ENCODE measurements at places on chromosomes 6 and 20.

DNA sequence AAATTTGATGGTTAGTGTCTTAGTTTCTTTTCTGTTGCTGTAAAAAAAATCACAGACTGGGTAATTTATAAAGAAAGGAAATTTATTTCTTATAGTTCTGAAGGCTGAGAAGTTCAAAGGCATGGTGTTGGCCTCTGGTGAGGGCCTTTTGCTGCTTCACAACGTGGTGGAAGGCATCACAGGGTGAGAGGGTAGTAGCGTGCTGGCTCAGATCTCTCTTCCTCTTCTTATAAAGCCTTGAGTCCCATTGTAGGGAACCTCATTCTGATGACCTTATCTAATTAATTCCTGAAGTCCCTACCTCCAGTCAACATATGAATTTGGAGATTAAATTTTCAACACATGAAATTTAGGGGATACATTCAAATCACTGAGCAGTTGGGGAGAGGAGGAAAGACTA, 62.0 kb downstream of the ARID1B start:
- DNase-seq, result no peak

GRCh38 chr6:161057103-161058091, 65.8 kb downstream of the MAP3K4 start:
- DNase-seq, result no peak

DNA sequence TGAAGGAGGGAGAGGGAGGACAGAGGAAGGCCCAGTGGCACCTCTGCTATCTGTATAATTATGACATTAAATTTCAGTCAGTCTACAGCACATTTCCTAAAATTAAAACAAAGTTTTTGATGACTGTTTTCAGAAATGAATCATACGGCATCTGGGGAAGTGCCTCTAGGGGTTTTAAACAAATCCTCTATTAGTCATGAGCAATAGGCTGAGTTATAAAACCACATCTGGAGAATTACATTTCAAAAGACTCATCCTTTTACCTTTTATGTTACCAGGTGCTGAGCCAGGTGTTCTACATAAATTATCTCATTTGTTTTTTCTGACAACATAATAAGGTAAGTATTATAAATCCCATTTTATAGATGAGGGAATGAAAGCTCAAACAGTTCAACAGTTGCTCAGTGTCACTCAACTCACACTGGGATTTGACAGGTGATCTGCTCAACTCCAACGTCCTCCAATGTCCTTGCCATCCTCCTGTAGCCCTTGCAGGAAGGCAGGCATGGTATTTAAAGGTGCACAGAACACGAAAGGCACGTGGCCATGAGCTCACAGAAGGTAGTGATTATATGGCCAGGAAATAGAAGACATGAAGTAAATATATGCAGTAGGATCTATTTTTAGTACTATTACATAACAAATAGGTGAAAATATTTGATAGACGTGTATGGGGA, 184.2 kb upstream of the MAN1A1 start:
- peak; percentile 31 for DNase-seq

GRCh38 chr6:15615802-15616201, 47.0 kb downstream of the DTNBP1 start:
- peak; percentile 58 for DNase-seq

DNA sequence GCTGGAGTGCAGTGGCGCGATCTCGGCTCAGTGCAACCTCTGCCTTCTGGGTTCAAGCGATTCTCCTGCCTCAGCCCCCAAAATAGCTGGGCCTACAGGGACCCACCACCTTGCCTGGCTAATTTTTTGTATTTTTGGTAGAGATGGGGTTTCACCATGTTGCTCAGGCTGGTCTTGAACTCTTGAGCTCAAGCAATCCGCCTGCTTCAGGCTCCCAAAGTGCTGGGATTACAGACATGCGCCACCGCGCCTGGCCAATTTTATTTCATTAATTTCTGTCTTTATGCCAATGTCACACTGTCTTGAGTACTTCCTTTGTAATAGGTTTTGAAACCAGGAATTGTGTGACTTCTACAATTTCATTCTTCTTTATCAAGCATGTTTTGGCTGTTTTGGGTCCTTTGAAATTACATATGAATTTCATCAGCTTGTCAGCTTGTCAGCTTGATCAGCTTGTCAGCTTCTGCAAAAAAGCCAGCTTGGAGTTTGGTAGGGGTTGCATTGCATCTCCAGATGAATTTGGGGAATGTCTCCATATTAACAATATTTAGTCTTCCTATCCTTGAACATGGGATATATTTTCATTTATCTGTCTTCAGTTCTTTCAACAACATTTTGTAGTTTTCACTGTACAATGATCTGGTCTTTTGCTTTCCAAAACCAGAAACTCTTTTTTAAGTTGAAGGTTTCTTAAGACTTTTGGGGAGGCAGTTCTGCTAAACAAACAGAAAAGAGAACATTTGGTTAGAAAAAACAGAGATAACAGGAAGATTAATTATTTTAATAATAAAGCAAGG, 20.8 kb downstream of the ZFAND3 start:
- DNase-seq, result no peak

- no peak for DNase-seq
Measured at GRCh38 chr6:72389698-72390097, 232.2 kb upstream of the KCNQ5 start.

GRCh38 chr6:106477790-106478189, 117.3 kb downstream of the CRYBG1 start:
- no peak for DNase-seq

GRCh38 chr6:82906951-82907350, 158.7 kb downstream of the UBE3D start:
- peak; percentile 42 for DNase-seq
